ENCODE measurements at places on chromosomes 11 and 22.
A peak's percentile ranks its signal among the peaks of the same experiment; 100 is the strongest.

- peak; percentile 57 for DNase-seq
Measured at GRCh38 chr11:14445542-14446530, 53.8 kb downstream of the COPB1 start.

- peak; percentile 55 for DNase-seq
Measured at GRCh38 chr11:104668797-104669463, 229.3 kb downstream of the CASP12 start.

GRCh38 chr11:13256216-13256615 lies 21.4 kb upstream of the BMAL1 start:
- DNase-seq: no peak

DNA sequence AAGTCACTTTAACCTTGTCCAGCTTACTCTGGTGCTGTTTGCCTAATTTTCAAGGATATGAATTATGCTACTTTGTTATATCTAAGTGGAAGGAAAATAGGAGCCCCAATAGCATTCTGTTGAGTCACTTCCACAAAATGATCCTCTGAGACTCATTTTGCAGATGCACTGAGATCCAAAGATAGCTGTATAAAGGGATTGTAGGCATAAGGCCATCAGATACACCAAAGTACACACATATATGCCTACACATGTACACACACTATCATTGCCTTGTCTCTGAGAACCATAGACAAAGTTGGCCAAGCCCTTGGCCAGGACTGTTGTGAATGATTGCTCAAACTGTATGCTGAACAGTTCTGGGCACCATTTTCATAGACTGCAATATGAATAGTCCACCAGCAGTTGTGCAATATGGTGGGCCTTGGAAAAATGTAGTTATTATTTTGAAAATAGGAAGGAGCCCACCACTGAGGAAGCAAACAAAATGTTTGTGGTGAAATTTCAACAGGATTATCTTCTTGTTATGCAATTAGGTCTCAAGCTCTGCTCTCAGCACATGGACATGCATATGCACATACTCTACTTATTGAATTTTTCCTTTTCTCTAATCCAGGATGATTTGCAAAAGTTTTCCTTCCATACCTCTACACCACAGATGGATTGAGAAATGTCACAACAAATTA lies 186.0 kb upstream of the CTSC start:
- DNase-seq: peak; percentile 50

DNA sequence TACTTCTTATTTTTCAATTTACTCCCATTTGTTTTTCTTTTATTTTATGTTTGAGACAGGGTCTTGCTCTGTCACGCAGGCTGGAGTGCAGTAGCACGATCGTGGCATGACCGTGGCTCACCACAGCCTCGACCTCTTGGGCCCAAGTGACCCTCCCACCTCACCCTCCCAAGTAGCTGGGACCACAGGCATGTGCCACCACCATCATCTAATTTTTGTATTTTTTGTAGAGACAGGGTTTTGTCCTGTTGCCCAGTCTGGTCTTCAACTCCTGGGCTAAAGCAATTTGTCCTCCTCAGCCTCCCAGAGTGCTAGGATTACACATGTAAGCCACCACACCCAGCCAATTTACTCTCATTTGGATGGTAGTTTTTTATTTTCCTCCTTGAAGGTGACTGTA lies 679.3 kb upstream of the CCDC179 start:
- DNase-seq: no peak

- DNase-seq: no peak
Measured at GRCh38 chr22:29997107-29997506, 83.2 kb upstream of the HORMAD2 start.

DNA sequence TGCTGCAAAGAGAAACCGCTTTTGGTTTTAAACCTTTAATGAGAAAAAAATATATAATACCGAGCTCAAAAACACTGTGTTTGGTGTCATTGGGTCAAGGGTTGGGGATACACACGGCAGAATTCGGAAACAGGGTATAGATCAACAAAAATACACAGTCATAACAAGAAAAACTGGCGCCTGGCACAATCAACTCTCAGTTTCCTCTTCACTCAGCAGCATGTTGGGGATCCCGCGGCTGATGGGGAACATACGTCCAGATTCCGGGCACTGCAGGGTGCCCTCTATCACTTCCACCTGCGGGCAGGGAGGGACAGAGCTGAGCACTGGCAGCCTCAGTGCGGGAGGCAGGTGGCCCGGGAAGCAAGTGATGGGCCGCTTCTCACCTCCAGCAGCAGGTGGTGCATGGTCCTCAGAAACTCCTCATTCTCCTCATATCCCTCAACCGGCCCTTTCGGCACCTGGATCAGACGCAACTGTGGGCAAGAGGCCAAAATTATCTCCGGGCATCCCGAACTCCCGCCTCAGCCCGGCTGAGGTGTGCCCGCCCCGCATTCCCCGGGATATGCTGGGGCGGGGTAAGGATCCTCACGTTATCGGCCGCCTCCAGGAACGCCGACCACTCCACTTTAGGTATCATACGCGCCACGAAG lies 561 bp downstream of the TRMT112 start:
- DNase-seq: peak; percentile 25

DNA sequence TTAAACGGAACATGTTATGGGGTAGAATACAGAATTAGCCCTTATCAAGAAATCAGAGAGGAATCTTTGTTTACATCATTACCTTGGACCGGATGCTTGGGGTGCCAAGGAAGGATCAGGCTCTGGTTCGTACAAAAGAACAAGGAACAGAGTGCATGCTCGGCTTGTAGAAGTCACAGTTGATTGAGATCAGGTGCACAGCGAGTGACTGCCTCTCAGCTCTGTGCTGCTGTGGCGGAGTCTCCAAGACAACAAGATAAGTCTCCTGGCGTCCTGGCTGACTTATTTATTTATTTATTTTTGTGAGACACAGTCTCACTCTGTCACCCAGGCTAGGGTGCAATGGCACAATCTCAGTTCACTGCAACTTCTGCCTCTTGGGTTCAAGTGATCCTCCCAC lies 31.8 kb downstream of the GLB1L2 start:
- no peak for DNase-seq

DNA sequence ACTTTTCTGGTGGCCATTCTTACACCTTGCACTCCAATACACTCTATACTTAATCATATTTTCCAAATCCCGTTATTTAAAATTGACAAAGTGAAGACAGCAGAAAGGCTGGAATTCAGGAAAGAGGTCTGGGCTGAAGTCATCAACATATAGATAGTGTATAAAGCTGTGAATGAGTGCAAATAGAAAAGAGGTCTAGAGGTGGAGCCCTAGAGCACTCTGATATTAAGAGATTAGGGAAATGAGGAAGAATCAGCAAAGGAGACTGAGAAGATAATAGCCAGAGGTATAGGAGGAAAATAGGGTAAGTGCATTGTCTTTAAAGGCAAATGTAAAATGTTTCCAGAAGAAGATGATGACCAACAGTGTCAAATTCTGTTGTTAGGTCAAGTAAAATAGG lies 7.9 kb downstream of the CTR9 start:
- no peak for DNase-seq

- DNase-seq: no peak
Measured at GRCh38 chr11:61021661-61022212, 50.3 kb downstream of the CD6 start.

DNA sequence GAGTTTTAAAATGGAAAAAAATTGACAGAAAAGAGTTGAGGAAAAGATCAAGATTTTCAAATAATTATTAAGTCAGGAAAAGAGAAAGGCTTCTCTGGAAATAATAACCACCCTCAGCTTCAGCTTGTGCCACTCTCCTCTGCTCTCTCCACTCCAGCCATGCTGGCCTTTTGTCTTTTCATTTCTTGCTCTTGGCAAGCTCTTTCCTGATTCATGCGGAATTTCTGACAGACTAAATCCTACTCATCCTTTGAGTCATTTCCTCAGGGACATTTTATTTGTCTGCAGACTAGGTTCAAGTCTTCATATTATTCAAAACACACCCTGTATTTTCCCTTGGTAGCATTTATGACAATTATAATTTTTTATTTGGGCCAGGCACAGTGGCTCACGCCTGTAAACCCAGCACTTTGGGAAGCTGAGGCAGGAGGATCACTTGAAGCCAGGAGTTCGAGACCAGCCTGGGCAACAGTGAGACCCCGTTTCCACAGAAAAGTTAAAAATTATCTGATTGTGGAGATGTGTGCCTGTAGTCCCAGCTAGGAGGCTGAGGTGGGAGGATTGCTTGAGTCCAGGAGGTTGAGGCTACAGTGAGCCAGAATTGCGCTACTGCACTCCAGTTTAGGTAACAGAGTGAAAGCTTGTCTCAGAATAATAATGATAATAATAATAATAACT lies 7.8 kb upstream of the P4HA3 start:
- peak; percentile 90 for DNase-seq

GRCh38 chr22:46027211-46028105 lies 50.5 kb upstream of the WNT7B start:
- DNase-seq: peak; percentile 57

GRCh38 chr11:113059548-113059947 lies 98.3 kb downstream of the NCAM1 start:
- no peak for DNase-seq
